GM23338 (cell line): ENCODE measurements at places on chromosomes 7 and 10. TPM values are rescaled to one million over a fixed set of nuclear protein-coding genes. Genes with fewer than 3 reads are reported as not detected.

DNA sequence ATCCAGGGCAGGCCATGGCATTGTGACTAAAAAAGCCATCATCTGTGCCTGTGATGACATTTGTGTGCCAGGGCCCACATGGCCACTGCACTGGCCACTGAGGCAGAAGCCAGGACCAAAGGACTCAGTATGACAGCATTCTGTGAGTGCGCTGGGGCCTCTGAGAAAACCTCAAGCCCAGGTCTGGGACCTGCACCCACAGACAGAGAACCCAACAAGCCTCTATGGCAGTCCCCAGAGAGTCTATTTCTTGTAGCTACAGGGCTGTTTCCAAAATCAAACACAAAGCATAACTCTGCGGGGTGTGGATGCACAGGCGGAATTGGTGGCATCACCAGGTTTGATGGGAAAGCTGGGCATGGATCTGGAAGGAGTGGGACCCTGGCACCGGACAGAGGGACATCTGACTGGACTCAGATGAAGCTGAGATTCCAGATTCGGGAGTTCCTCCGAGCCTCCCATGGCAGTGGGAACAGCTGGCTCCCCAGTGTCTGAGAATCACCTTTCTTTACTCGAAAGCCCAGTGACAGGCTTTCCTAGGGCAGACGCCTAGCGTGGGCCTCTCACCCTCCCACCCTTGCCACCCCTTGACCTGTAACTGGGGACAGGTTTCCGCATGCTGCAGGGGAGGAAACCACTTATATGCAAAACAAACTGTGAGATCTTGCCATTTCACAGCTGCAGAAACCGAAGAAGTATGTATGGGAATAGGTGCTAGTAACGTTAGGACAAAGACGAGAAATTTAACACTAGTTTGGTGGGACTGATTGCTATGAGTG lies 70.6 kb upstream of the RHEB start:
- no peak for DNase-seq

The HPSE2 gene
- 0.10 and 0.50 TPM in 2 replicates for total RNA-seq

GRCh38 chr7:9498303-9498702 lies 1064.9 kb downstream of the NXPH1 start:
- DNase-seq, result no peak

The ADAMTS14 gene
- 2.1 and 2.9 TPM in 2 replicates for total RNA-seq

DNA sequence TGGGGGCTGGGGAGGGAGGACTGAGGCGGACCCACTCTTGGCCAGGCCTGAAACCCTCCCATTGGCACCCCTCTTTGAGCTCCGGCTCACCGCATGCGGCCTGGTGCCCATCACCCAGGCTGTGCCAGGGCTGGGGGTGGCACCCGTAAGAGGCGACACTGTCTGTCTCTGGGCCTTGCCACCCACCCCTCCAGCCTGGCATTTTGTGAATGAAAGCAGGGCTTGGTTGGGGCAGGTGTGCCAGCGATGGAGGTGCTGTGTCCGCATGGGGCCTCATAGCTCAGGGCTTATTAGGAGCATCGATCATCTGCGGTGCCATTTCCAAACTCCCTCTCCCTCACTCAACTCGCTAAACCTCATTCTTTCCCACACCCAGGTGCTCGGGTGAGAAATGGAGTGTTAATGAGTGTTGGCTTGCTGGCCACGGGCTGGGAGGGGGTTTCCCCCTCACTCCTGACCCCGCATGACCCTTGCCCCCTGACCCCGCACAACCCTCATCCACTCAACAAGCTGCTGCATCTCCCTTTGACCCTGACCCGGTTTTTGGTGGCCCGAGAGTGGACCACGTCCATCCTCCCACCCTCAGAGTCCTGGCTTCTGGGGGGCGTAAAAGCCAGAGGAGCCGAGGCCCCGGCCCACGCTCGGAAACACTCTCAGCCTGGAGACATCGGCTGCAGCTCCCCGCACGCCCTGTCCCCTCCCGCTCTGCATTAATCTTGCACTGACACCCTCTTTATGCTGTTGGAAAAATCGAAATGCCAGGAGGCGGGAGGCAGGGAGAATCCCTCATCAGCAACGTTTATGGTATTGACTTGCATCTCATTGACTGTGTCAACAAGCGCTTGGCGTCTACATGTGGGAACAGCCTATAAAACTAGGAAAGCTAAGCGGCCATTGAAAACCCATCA lies 161.2 kb downstream of the DNAJB6 start:
- DNase-seq, result no peak

GRCh38 chr7:157158400-157158799 lies 19.7 kb downstream of the UBE3C start:
- no peak for DNase-seq

The PLXNA4 gene
- 0.54 and 0.80 TPM in 2 replicates for total RNA-seq

The BEND7 gene
- 6.0 and 9.6 TPM in 2 replicates for total RNA-seq

The MRM2 gene
- total RNA-seq, result 25.3 and 30.0 TPM in 2 replicates

DNA sequence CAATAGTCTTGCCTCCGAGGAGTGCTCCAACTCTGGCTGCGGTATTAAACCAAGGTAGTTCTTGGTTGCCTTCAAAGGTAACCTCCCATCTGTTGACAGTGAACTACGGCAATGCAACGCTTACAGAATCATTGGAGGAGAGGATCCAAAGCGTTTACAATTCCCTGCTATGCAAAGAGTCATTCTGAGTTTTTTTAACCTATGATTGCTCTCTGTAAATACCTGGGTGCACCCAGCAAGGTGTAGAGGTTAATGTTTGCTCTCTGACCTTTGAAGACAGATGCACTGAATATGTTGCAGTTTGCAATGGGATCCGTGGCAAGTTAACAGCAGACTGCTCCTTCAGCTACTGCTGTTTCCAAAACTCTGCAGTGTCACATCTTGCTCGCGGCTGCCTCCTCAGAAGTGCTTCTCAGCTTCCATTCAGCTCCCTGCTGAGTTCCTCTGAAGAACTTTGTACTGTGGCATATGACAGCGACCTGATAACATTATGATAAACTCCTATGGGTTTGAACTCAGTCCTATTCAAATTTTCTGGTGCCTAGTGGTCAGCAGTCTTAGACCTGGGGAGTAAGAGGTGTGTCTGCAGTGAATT lies 29.0 kb downstream of the KIAA1217 start:
- peak; percentile 34 for DNase-seq

The TACC2 gene
- 24.2 and 35.9 TPM in 2 replicates for total RNA-seq

- no peak for DNase-seq
Observed at GRCh38 chr10:124619802-124620490, 124.2 kb downstream of the FAM53B start.

DNA sequence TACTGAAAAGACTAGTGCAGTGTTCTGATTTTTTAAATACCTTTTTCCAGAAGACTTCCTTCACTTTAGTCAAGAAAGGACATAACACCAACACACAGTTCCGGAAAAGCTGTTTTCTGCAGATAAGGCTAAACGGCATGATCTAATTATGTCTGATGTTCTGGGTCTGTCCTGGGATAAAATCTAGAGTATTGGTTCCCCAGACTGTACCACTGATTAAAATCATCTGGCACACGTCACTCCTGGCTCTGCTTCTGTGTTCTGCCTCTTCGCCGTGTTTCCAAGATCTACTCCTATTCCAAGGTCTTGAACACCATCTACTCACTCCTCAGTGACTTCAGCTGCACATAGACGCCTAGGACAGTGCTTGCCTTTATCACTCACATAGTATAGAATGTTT lies 100.8 kb upstream of the SFMBT2 start:
- no peak for DNase-seq

The TBXAS1 gene
- 1.0 TPM in 1 of 2 replicates, not detected in the other for total RNA-seq

The ASAH2 gene
- total RNA-seq, result 0.04 and 0.17 TPM in 2 replicates

DNA sequence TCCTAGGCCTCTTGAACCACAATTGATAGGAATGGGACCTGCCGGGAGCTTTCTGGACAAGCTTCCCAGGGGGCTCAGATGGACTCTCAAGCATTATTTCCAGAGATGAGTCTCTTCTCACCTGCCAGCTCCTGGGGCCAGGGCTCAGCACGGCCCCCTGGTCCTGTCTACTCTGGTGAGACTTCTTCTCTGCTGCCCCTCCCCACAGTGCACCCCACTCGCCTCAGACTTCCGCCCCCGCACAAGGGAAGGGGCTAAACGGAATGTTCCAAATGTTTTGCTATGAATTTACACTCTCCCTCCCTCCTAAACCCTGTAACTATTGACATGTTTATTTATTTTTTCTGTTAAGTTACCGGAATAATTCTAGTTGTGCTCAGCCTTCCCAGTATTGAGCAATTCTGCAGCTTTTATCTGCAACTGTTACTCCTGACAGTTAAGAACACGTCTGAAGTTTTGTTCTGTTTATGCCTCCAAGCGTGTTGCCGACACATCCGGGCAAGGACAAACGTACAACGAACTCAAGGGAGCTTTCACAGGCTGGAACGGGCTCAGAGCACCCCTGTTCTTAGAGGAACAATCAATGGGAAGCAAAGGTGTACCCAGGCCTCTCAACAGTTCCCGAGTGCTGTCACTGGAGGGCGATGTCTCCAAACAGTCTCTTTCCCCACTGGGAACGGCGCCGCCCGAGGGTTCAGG lies 55.2 kb downstream of the FHIP2A start:
- peak; percentile 96 for DNase-seq

The TFR2 gene
- 4.2 and 5.6 TPM in 2 replicates for total RNA-seq

The ZNF248 gene
- total RNA-seq, result 4.6 and 5.3 TPM in 2 replicates

- DNase-seq, result no peak
Observed at GRCh38 chr10:30227481-30227880, 121.6 kb downstream of the MTPAP start.

The TUBAL3 gene
- total RNA-seq, result not detected in 2 replicates

GRCh38 chr10:3782451-3783315 lies 2.3 kb downstream of the KLF6 start:
- DNase-seq, result no peak

DNA sequence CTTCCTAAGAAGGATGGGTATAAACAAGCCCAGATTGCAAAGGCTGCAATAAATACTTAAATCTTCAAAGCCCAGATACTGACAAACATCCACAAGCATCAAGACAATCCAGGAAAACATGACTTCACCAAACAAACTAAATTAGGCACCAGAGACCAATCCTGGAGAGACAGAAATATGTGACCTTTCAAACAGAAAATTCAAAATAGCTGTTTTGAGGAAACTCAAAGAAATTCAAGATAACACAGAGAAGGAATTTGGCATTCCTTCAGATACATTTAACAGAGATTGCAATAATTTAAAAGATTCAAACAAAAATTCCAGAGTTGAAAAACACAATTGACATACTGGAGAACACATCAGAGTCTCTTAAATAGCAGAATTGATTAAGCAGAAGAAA lies 23.0 kb downstream of the GSDME start:
- no peak for DNase-seq

The CCL24 gene
- total RNA-seq, result not detected in 2 replicates

DNA sequence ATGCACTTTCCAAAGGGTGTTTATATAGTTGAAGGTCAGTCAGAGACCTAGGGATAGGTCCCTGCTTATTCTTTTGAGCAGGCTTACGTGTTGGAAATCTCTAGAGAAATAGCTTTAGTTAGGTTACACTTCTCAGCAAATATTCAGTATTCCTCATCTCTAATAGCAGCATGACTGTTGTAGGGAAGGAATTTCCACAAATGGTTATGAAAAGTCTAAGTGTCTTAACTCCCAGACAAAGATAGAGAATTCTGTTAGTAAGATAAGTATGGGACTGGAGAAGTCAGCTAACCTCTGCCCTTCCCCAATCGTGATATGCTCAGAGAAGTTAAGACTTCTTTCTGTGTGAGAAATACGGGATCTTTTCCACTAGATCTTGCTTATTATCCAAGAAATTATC lies 16.5 kb downstream of the SGPL1 start:
- DNase-seq, result no peak

DNA sequence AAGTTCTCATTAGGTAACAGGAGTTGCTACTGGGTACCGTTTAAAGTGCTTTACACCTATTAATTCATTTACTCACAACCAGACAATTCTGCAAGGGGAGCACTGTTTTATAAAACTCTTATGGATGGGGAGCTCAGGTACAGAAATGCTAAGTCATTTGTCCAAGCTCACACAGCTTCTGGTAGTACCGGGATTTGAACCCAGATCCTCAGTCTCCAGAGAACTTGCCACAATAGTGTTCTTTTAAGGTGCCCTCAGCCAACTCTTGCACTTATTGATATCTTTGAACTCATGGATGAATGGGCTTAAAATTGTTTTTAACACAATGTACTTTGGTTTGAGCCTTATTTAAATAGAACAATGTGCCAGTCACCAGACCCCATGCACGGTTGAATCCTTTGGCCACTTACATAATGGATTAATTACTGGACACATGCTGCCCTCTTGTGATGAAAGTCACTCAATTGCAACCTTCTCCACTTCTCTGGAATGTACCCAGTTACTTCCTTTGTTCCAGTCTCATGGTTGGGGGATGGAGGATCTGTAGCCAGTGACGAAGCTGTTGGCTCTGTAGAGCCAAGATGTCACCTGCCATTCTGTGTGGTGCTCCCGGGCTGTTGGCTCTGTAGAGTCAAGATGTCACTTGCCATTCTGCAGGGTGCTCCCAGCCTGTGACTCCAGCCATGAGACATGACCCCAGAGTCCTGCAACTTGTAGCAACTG lies 65.6 kb downstream of the NOD1 start:
- DNase-seq, result peak; percentile 85

DNA sequence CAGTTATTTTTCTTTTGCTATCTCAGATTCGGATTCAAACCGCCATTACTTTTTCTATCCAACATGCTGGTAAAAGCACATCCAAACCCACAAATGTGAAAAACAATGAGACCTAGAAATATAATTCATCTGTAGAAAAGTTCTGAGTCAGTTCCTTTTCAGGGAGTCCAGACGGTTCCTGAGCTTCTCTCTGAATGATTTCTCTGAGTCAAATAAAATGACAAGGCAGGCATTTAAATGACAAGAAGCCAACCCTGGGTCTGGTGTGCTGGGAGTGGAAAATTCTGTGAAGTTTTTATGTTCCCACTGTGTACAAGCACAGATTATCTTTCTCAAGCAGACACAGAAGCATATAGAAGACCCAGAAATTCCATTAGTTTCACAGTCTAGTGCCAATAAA lies 96.3 kb upstream of the ANKRD1 start:
- no peak for DNase-seq

- no peak for DNase-seq
Observed at GRCh38 chr7:125119559-125120115, 190.0 kb upstream of the POT1 start.

DNA sequence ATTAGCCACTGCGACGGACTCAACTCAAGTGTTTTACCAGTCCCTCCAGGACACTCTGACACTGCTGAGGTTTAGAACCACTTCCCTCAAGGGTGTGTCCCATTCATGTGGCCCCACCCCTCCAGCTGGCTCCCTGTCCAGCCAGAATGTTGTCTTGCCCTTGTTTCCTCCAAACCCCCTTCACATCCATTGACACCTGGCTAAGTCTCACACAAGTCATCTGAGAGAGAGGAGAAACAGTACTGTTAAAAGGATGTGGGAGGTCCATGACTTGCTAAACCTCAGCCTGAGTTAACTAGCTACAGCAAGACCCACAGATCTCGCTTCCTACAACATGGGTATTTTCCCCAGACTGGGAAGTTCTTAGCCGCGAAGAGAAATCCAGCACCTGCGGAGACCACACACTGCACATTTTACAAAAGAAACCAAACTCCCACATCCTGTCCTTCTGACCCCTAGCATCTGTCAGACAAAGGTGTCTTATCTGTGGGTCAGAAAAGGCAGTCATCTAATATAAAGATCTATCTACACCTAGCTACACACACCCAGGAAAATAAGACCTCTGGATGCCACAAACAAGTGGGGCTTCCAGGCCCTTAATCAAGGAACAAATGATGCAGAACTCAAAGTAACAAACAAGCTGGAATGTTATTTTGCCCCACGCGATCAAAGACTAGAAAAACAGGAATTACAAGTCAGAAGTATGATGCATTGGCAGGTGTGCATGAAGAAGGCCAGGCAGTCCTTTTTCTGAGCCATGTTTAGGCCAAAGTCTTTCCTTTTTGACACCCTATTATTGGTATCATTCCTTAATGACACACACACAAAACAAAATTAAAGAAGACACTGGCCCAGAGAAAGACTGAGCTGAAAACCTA lies 13.9 kb downstream of the OSBPL3 start:
- peak; percentile 31 for DNase-seq
